ENCODE measurements at places on chromosomes 6 and 20. TPM values are rescaled to one million over a fixed set of nuclear protein-coding genes. Genes with fewer than 3 reads are reported as not detected.

The TMEM151B gene
- 0.11 TPM for total RNA-seq

The SYS1 gene
- total RNA-seq, result 35.7 TPM

The PI16 gene
- under 0.01 TPM for total RNA-seq

The RAET1L gene
- not detected for total RNA-seq

The VIP gene
- total RNA-seq, result 0.26 TPM

The TOMM34 gene
- 38.0 TPM for total RNA-seq

The SYCP2 gene
- total RNA-seq, result 0.28 TPM
